ENCODE measurements at places on chromosomes 4 and X.

- DNase-seq: no peak
Measured at GRCh38 chrX:113743069-113743468, 840.8 kb upstream of the HTR2C start.

DNA sequence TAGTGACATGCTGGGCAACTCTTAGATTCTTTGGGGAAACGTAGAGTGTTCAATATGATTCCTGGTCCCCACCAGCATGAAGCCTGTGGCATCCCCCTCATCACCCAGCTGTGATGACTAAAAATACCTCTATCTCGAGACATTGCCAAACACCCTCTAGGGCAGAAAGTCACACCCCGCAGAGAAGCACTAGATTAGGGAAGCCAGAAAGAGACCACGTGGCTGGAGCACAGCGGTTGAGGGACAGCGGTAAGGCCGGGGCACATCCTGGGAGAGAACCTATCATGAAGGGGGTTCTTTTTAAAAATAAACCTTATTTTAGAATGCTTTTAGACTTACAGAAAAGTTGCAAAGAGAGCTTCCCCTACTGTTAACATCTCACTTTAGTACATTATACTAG lies 11.0 kb downstream of the FAT1 start:
- DNase-seq: no peak

DNA sequence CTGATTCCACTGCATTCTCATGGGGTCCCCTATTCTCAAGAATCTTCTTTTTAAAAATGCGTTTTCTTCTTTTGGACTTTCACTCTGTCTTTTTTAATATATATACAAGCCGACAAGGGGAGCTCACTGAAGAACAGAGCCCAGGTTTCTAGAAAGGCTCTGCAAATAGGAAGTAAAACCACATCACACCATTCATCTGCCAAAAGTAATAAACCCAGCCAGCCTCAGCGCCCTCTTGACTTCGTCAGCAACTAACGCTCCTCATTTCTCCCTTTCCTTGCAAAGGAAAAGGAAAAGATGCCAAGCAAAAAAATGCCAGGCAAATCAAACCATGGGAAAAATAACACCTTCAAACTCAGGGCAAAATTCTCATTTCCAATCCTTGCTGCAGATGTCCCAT lies 136.4 kb downstream of the HHIP start:
- DNase-seq: no peak

GRCh38 chr4:73718375-73719373 lies 21.7 kb upstream of the CXCL8 start:
- no peak for DNase-seq

DNA sequence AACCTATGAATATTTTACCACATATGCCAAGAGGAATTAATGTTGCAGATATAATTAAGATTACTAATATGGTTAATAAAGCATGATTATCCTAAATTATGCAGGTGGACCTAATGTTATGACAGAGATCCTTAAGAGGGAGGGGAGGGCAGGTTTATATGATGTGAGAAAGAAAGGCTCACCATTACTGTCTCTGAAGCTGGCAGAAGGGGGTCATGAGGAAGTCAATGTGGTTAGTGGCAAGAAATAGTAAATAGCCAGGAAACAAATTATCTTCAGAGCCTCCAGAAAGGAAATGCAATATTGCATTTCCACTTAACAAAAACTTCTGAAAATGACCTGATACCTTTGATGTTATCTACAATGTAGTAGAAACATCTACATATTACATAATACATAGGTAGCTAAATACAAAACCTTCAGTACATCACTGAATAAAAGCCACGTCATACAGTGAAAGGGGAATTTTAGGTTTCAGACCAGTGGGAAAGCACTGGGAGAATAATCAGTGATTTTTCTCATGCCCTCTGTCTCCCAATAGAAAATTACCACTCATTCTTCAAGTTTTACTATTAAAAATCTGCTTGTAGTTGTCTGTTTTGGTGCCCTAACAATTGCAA lies 609.2 kb downstream of the SPOCK3 start:
- no peak for DNase-seq

GRCh38 chrX:74892561-74892960 lies 32.7 kb downstream of the NEXMIF start:
- no peak for DNase-seq

- DNase-seq: no peak
Measured at GRCh38 chr4:86640469-86640868, 46.4 kb downstream of the PTPN13 start.

DNA sequence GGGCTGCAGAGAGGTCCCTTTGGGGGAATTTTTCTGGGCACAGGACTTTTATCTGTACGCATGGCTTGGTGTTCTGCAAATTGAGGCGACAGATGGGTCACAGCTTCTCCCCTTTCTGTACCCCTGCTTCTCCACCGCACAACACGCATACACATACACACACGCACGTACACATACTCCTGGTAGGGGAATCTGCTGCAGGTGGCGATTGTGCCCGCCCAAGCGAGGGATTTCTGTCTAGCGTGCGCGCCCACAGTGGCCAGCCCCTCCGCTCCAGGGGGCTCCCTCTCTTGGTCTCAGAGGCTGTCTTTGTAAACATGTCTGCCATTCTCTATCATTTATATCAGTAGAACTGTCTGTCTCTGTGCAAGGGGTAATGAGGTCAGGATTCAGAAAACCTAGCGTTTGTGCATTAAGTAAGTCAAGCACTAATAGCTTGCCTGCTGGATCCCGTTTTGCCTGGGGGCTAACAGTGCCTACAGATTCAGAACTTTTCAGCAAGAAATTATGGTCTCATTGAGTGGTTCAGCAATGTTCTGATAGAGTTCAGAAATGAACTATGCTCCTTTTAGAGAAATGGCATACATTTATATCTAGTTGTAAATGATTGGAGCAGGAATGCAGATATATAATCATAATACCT lies 2.2 kb downstream of the GRID2 start:
- DNase-seq: peak; percentile 58

DNA sequence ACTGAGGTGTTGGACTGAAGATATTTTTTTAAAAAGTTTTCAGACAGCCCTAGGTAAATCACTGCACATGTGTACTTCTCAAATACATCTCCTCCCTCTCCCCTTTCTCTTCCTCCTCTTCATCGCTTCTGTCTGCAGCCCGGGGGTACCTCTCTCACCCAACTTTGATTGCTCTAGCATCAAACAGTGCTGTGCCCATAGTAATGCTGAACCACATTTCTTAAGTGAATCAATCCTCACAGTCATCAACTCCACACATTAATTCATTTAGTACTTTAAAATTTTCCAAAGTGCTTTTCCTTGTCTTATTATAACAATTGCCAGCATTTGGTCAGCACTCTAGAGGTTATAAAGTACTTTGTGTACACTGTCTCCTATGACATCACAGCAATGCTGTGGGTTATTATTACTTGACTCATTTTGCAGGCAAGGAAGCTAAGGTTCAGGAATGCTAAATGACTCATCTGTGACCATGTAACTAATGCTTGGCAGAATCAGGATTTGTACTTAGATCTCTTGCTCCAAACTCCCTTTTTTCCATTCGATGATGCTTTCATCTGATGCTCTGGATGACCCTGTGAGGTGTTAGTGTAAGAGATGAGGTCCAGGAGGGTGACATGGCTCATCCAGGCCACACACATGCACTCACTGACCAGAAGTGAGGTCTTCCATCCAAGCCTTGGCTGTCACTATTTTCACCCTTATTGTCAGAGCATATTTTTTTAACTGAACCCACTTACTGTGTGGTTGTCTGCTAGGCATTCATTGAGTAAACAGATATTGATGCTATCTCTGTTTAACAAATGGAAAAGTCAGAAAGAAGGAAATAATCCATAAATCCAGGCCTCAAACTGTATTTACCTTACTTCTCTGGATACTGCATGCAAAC lies 58.8 kb downstream of the RHOH start:
- no peak for DNase-seq

DNA sequence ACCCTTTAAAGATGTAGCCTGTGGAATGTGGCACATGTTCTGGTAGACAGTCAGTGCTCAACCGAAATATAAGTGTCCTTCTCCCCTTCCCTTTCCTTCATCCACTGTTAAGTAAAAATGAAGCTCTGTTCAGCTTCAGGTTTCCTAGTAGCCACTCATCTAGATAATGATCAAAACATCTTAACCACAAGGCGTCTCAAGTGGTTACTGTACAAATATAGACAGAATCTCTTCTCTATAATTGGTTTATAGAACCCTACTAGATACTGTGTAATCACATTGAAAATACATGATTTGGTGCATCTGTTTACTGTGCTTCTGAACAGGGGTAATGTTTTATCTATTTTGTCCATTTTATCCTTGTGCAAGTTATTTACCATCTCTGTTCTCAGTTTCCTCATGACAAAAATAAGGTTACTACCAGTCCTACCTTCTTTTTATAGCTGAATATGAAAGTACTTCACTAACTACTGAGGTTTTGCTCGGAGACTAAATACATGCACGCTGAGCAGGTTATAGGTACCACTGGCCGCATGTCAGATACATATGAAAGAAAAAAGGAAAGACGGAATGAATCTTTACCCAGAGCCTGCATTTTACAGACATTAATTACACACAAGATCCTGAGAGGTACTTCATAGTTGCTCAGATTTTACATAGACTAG lies 20.3 kb upstream of the SLC25A4 start:
- no peak for DNase-seq

DNA sequence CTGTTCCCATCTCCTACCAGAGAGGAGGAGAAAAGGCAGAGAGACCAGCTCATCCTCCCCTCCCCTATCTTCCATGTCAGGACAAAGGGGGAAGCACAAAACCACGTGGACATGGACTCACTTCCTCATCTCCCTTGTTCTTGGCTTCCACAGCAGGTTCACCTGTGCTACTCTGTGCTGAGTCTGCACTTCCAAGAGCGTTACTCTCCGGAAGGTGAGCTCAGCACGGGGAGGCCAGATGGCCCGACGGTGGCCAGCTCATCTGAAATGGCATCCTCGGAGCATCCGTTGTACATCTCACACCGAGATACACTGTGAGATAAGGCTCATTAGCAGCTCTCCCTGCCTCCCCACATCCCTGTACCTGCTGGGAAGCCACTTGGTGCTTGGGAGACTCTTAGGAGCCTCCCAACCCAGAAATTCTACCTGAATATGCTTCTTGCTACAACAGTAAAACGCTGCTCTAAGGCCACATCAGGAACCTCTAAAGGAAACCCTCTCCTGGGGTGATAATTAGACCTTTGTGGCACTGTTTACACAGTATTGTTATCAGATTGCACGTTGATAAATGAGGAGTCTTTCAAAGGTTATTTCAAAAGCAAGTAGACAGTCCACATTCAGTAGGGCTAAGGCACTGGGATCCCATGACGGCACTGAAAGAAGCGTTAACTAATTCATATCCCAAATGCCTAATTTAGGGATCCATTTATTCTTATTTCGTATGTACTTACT lies 19.4 kb downstream of the LGI2 start:
- no peak for DNase-seq

GRCh38 chrX:109966246-109966645 lies 36.7 kb upstream of the TMEM164 start:
- DNase-seq: no peak

DNA sequence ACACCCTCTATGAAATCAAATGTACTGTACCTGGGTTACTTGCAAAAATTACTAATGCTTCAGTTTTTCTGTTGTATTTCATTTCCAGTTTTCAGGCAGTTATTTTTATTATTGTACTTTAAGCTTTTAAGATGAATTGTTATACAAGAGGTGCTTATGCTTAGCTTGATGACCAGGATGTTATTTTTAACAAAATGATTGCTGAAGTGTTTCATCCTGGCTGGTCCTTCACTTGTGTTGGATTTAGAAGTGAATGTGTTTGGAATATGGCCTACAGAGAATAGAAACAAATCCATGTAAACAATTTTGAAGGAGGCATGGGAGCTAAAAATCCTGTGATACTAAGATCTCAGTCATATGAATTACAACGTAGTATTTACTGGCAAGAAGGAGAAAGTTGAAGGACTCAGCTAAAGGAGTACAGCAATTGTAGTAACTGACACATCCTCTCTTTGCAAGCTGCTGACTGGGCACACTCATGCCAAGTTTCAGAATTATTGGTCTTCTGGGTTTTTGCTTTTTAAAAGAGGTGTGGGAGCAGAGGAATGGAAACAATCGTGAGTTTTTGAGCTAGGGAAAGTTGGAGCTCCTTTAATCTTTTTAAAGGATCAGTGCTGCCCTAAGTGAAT lies 9.2 kb downstream of the UBE2A start:
- DNase-seq: no peak

- no peak for DNase-seq
Measured at GRCh38 chr4:123288309-123289025, 108.1 kb upstream of the SPRY1 start.

DNA sequence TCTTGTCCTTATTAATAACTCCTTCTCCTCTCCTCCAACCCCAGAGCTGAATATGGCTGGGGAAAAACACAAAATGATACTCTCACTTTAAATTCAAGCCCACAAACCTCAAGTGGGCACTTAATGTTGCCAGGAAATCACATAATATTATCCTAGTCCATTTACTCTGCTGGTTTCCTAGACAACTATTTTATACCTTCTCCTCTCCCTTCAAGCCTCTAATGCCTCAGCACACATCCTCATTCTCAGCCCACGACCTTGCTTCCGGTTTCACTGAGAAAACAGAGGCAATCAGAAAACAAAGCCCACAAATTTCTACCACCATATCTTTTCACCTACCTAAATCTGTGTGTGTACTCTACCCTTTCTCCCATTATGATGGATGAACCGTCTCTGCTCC lies 12.1 kb upstream of the CLCN5 start:
- no peak for DNase-seq

DNA sequence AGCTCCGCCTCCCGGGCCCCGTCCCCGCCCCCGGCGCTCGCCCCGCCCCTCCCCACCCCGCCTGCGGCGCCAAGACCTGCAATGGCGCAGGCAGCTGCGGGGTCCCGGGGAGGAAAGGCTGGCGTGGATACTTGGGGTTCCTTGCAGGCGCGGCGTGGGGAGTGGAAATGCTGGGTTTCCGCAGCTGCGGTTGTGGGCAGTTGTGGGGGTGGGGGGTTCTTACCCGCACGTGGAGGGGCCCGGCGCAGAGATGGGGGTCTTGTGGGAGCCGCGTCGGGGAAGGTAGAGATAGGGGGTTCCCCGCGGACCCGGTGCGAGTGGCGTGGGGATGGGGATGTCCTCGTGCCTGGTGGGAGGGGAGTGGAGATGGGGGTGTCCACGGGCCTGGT lies 680 bp upstream of the ASMTL start:
- no peak for DNase-seq

- DNase-seq: no peak
Measured at GRCh38 chr4:25867781-25868294, 5.0 kb upstream of the SEL1L3 start.

- no peak for DNase-seq
Measured at GRCh38 chr4:127604949-127605709, 27.6 kb upstream of the INTU start.

DNA sequence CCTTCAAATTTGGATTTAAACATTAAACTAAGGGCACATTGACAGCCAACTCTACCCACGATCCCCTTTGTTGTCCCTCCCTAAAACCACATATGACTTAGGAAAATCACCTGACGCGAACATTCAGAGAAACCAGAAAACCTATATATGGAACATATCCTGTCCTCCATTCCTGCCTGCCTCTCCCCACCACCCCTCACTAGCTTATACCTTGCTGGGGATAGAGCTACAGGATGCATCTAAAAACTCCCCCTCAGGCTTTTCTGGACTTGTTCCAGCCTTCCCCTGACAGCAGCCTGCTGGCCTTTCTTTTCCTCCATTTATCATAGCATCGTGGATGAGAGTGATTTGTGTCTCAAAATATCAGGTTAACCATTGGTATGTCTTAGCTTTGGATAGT lies 8.8 kb downstream of the STK26 start:
- no peak for DNase-seq

All from NCI-H2171 (cell line).